Neuronal stem cell (in vitro differentiated cells): ENCODE measurements at places on chromosomes 6 and 20.

DNA sequence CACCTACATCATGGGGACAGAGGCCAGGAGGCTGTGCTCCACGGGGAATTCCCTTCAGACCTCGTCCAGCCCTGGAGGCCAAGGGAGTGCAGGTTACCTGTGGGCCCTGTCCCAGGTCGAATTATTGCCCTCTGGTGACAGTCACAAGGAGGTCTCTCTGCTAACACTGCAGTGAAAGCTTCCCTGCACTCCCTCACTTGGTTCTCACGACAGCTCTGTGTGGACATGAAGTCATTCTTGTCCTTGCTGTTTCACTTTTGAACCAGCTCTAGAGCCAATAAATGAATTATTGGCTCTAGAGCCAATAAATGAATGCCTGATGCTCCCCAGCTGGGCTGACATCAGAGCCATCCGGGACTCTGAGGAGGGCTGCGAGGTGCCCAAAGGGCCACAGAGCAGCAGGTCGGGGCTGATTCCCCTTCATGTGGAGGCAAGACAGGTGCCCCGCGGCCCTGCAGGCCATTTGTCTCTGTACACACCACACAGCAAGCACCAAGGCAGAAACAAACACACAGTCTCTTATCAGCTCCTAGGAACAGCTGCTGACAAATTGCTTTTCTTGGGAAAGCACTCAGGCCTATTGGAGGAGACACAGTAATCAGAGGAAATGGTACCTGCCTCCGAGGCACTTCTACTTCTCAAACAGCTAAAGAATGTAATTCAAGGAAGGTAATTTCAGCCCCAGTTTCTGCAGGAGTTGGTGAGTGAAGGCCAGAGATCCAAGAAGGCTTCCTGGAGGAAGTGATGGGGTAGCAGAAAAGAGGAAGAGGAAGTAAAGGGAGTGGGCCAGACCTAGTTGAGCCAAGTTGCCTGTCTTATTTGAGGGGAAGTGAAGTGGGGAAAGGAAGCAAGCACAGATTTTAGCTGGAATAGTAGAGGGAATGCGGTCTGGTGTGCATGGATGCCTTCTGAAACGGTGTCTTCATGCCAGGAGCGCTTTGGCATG lies 27.5 kb upstream of the TBXT start:
- H3K36me3 ChIP-seq: no peaks in the 10 kb centered on the region
- no peak overlapping the region for H3K27ac ChIP-seq
- no peaks in the 10 kb centered on the region for H3K27me3 ChIP-seq
- H3K4me3 ChIP-seq: no peak overlapping the region
- H3K4me1 ChIP-seq: peaks cover 5% of the 10 kb centered on the region

GRCh38 chr6:82025271-82025670 lies 222.3 kb downstream of the IBTK start:
- no peak for DNase-seq
- H3K27ac ChIP-seq: no peak overlapping the region
- H3K4me1 ChIP-seq: no peaks in the 10 kb centered on the region
- no peaks in the 10 kb centered on the region for H3K36me3 ChIP-seq
- H3K27me3 ChIP-seq: no peaks in the 10 kb centered on the region

DNA sequence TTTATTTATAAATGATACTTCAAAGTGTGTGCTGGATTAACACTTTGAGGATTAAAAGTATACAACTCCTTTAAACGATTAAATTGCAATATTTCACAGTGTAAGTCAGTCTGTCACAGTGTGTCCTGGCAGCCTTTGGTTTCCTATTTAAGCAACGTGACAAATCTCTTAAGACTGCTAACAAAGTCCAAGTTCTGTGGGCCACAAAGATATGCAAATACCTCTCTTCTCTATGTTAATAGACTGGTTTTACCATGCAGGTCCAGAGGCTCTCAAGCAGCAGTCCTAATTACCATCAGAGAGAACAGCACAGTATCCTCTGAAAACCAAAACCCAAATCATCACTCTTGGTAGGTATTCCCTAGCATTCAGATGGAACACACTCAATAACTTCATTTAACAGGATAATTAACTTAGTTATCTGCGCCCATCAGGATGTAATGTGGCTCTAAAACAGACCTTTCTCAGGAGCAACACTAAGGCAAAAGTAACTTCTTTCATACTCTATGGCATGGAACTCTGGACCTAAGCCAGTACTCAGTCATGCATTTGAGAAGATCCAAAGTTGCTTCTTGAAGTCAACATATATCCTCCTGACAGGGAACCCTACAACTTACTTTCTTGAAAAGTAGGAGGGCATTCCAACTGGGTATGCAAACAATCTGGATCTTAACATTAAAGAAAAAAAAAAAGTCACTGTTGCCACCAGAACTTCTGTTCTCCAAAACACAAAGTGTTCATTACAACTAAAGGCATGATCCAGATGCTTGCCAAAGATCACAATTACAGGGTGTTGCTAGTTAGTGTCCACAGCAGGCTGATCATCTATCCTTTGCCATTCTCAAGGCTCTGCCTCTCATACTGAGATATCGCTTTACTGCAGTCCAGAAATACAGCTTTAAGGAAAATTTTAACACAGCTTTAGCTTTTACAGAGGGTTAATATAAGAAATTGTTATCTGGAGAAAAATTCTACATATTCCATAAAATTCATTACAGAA lies 53.2 kb downstream of the MAN1A1 start:
- no peak overlapping the region for H3K27ac ChIP-seq
- no peak for DNase-seq
- H3K4me3 ChIP-seq: no peak overlapping the region
- H3K36me3 ChIP-seq: peaks cover under 1% of the 10 kb centered on the region
- no peaks in the 10 kb centered on the region for H3K27me3 ChIP-seq
- H3K4me1 ChIP-seq: peaks cover 3% of the 10 kb centered on the region

- no peaks in the 10 kb centered on the region for H3K36me3 ChIP-seq
- DNase-seq: no peak
- H3K27ac ChIP-seq: no peak overlapping the region
- H3K4me3 ChIP-seq: no peak overlapping the region
- no peaks in the 10 kb centered on the region for H3K27me3 ChIP-seq
- no peaks in the 10 kb centered on the region for H3K4me1 ChIP-seq
Observed at GRCh38 chr6:87731818-87732661, 30.0 kb upstream of the AKIRIN2 start.

DNA sequence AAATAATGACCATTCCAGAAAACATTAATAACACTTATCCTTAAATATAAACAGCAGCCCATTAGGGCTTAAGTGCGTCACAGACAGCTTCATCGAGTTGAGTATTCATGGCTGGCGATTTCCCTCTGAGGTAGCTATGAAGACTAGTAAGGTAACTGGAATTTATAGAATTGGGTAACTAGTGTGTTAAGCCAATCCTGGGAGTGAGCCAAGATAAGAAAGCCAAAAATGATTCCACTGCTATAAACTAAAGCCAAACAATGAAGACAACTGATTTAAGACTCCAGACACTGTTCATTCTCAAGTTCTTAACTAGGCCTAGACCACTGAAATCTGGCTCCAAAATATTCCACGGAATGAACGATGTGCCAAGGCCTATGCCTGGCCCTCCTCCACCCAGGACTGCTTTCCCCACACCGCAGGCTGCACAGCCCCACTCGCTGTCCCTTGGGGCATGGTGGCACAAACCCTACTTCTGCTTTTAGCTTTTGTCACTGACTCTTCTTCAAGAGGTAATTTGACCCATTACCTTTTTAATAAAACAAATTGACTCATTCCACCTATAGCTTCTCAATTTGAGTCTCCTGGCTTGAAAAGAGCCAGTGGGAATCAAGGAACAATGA lies 66.0 kb downstream of the BLOC1S5 start:
- H3K27ac ChIP-seq: no peak overlapping the region
- no peaks in the 10 kb centered on the region for H3K4me1 ChIP-seq
- no peaks in the 10 kb centered on the region for H3K36me3 ChIP-seq
- H3K27me3 ChIP-seq: peaks cover 3% of the 10 kb centered on the region
- DNase-seq: no peak

DNA sequence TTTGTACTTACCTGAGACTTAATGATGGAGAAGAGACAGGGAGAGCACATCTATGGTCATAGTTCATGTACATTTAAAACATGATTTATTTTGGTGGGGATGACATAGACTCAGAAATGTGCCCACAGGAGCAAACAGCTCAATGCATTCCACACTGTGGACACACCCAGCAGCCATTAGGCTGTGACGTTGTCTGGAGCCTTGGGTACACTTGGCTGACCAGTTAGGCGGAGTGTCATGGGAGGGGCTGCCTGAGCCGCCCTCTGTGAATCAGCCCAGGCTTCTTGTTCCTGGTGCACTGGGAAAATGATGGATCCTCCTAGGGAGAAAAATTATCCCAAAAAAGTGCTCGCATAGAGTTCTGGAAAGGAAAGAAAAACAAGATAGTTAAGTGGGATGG lies 231.0 kb upstream of the GMDS start:
- H3K4me1 ChIP-seq: peaks cover 1% of the 10 kb centered on the region
- no peak overlapping the region for H3K4me3 ChIP-seq
- no peaks in the 10 kb centered on the region for H3K36me3 ChIP-seq
- H3K27ac ChIP-seq: no peak overlapping the region
- DNase-seq: no peak
